GM23248 (cell line): ENCODE measurements at places on chromosomes 2 and 18. TPM values are rescaled to one million over a fixed set of nuclear protein-coding genes. Genes with fewer than 3 reads are reported as not detected.

- H3K4me3 ChIP-seq: no peak within 1 kb of the TSS
- H3K27ac ChIP-seq: no peak within 1 kb of the TSS
- no peaks in the 10 kb centered on the region for H3K36me3 ChIP-seq
- no peaks in the 10 kb centered on the region for H3K27me3 ChIP-seq
Observed at GRCh38 chr2:143128681-143129580, at the start of gene ARHGAP15. Gene ARHGAP15, plus strand, starts transcription at chr2:143129419.

DNA sequence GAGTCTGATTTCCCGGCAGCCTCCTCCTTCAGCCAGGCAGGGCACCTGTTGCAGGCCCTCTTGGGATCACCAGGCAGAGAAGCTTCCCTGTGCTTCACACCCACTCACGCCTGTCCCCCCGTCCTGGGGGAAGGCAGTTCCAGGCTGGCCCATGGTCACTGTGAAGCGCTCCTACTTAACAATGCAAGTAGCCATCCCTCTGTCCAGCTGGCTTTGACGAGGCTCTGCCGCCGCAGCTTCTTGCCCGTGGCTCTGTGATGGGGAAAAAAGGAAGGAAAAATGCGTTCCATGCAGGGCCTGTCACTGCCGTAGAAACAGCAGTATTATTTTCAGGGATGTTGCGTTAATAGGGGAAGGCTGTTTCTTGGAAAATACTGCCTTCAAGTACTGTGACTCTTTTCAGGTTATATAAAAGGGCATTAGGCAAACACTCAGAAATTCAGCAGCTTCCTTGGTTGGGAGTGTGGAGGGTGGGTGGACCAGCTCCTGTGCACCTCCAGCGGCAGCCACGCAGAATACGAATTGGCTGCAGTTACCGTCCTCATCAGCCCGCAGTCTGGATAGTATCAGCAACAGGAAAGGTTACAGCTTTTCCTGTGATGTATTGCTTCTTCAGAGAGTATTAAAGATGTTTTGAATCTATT, 232.3 kb downstream of the KLHL29 start:
- H3K27ac ChIP-seq: peak overlapping the region; percentile 38
- no peaks in the 10 kb centered on the region for H3K36me3 ChIP-seq
- peak overlapping the region; percentile 56 for H3K4me3 ChIP-seq
- peak; percentile 87 for DNase-seq

Gene WDFY1
- polyA plus RNA-seq: 60.6 and 65.1 TPM in 2 replicates

DNA sequence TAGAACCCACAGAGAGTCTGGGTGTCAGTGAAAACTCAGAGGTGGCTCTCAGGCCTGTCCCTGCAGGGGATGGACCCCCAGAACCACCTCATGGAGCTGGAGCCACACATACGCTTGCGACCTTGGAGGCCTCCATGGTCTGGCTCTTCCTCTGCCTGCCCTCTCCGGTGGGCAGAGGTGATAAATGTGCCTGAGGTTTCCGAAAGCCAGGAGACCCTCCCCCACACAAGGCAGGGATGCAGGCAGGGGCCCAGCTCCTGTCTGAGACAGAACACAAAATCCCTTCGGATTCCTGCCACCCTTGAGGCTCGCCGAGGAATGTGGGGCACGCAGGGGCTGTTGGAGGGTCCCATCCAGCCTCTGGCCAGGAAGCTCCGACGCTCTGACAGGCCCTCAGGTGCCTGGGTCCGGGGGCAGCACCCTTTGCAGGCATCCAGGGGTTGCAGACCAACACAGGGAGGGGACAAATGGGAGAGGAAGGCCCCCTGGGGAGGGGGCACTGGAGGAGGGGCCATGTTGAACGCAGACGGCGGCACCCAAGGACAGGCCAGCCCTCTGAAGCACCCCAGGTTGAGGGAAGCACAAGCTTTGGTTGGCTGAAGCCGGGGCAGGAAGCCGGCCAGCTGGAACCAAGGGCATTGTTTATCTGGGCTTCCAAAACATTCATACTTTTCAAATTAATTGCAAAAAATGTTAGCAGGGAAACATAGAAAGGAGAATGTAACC, 4.1 kb upstream of the SNED1 start:
- H3K4me1 ChIP-seq: peaks cover 7% of the 10 kb centered on the region
- no peak overlapping the region for H3K4me3 ChIP-seq
- H3K27ac ChIP-seq: no peak overlapping the region

DNA sequence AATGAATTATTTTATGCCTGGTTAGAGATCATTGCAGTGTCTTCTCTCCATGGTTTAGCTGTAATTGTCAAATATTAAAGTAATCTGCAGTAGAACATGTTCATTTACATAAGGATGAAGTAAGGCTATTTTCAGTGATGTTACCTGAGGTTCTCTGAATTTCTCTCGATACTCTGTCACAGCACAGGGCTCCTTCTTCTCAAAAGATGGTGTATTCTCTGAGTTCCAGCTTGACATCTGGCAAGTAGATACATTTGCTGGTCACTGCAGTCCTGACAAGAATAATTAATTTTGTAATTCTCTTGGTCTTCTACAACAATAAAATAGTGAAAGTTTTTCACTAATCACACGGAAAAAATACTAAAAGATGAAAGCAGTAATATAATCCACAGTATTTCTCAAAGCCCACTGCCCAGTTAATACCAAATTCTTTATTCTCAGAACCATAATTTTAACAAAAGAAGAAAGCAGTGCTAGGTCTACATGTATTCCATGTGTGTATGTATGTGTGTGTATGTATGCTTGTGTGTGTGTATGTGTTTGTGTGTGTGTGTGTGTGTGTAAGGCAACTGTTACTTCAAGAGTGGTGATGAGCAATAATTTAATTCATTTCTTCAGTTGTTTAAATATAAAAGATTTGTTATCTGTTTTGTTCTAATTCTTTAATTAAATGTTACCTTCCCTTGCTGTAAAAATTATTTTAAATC, 1165.5 kb upstream of the SLC39A10 start:
- no peak overlapping the region for H3K27ac ChIP-seq
- no peaks in the 10 kb centered on the region for H3K4me1 ChIP-seq
- H3K36me3 ChIP-seq: no peaks in the 10 kb centered on the region
- no peak for DNase-seq
- no peak overlapping the region for H3K4me3 ChIP-seq

Gene STK11IP
- polyA plus RNA-seq: 7.3 and 7.9 TPM in 2 replicates

GRCh38 chr18:53025247-53025646, 685.2 kb downstream of the DCC start:
- H3K36me3 ChIP-seq: no peaks in the 10 kb centered on the region
- H3K4me3 ChIP-seq: no peak overlapping the region
- H3K27ac ChIP-seq: no peak overlapping the region
- DNase-seq: no peak

DNA sequence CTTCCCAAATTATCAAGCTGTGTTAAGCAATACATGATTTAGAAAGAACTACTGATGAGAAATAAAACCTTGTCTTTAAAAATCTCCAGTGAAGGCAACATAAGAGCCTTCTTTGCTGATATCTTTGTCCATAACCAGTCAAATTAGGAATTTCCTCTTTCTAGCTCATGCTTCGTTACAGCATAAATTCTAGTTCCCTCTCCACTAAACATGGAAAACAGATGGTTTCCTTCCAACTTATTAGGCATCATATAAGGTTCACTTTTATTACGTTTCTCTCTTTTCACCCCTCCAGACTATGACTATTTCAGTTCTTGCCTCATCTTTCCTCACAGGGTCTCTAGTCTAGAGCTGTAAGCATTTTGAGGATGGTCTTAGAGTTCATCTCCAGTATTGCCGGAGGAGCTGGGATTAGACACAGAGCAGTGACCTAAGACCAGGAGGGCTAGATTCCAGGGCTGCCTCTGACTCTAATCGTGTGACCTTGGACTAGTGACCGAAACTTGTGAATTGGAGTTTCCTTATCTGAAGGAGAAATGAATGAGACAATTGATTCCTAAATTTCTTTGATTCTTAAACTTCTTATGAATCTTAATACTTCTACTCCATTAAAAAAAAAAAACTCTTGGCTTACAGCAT, 195.5 kb upstream of the APCDD1 start:
- no peak overlapping the region for H3K27ac ChIP-seq
- H3K36me3 ChIP-seq: no peaks in the 10 kb centered on the region
- no peak overlapping the region for H3K4me3 ChIP-seq
- H3K27me3 ChIP-seq: no peaks in the 10 kb centered on the region
- H3K4me1 ChIP-seq: no peaks in the 10 kb centered on the region; the same call in 1 of the 2 replicates

DNA sequence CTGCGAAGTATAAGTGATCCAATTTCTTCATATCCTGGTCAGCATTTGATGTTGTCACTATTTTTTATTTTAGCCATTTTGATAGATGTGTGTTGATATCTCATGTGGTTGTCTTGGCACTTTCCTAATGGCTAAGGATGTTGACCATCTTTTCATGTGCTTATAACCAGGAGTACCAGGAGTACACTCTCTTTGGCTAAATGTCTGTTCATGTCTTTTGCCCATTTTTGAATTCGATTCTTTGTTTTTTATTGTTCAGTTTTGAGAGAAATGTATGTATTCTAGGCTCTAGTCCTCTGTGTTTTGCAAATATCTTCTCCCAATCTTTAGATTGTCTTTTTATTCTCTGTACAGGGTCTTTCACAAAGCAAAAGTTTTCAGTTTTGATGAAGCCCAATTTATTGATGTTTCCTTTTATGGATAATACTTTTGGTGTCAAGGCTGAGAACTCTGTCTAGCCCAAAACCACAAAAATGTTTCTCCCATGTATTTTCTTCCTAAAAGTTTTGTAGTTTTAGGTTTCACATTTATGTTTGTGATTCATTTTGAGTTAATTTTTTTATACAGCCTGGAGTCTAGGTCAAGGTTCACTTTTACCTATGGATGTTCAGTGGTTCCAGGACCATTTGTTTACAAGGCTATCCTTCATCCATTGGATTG, 65.4 kb downstream of the SDC1 start:
- no peaks in the 10 kb centered on the region for H3K27me3 ChIP-seq
- H3K4me3 ChIP-seq: no peak overlapping the region
- H3K27ac ChIP-seq: no peak overlapping the region
- H3K4me1 ChIP-seq: no peaks in the 10 kb centered on the region
